CD8-positive, alpha-beta memory T cell (primary cell): ENCODE measurements at places on chromosomes 5 and 9. TPM values are rescaled to one million over a fixed set of nuclear protein-coding genes. Genes with fewer than 3 reads are reported as not detected.

GRCh38 chr9:111566234-111566633 is 33.2 kb downstream of the PTGR1 start:
- no peaks in the 10 kb centered on the region for H3K4me1 ChIP-seq
- no peak overlapping the region for H3K4me3 ChIP-seq
- no peaks in the 10 kb centered on the region for H3K36me3 ChIP-seq
- no peak for DNase-seq
- no peaks in the 10 kb centered on the region for H3K27me3 ChIP-seq

- no peaks in the 10 kb centered on the region for H3K36me3 ChIP-seq
- H3K4me3 ChIP-seq: no peak overlapping the region
- H3K27ac ChIP-seq: no peak overlapping the region
- H3K4me1 ChIP-seq: no peaks in the 10 kb centered on the region
- DNase-seq: no peak
These were observed 32.2 kb downstream of the NDUFS6 start for GRCh38 chr5:1833264-1834021.

GRCh38 chr5:61290791-61291210 is 41.3 kb upstream of the ZSWIM6 start:
- H3K4me1 ChIP-seq: no peaks in the 10 kb centered on the region
- no peaks in the 10 kb centered on the region for H3K36me3 ChIP-seq
- H3K4me3 ChIP-seq: no peak overlapping the region
- DNase-seq: no peak
- H3K27ac ChIP-seq: no peak overlapping the region
- H3K27me3 ChIP-seq: no peaks in the 10 kb centered on the region

DNA sequence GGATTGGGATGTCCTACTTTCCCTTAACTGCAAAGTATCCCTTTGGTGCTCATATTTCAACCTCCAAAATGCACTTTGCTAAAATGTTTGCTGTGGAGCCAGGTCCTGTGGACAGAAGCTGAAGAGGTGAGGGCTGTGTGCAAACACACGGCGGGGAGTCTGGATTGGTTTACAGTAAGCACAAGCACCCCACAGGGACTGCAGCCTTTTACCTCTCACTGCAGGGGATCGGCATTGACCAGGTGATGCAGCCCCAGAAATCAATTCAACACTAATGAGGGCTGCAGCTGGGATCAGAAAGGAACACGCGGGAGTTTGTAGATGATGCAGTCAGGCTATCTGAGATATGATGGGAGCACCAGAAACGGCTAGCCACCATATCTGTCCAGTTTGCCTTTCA is 450.9 kb downstream of the CCDC171 start:
- no peak overlapping the region for H3K27ac ChIP-seq
- no peaks in the 10 kb centered on the region for H3K27me3 ChIP-seq

- H3K27ac ChIP-seq: no peak overlapping the region
- no peak overlapping the region for H3K4me3 ChIP-seq
- no peak for DNase-seq
- H3K4me1 ChIP-seq: no peaks in the 10 kb centered on the region
- H3K27me3 ChIP-seq: peaks cover 6% of the 10 kb centered on the region
- H3K36me3 ChIP-seq: no peaks in the 10 kb centered on the region
These were observed 365.1 kb upstream of the CCNH start for GRCh38 chr5:87777877-87778276.

GRCh38 chr9:109245310-109245897 is 75.5 kb downstream of the EPB41L4B start:
- DNase-seq: no peak
- H3K27ac ChIP-seq: no peak overlapping the region
- H3K27me3 ChIP-seq: no peaks in the 10 kb centered on the region

DNA sequence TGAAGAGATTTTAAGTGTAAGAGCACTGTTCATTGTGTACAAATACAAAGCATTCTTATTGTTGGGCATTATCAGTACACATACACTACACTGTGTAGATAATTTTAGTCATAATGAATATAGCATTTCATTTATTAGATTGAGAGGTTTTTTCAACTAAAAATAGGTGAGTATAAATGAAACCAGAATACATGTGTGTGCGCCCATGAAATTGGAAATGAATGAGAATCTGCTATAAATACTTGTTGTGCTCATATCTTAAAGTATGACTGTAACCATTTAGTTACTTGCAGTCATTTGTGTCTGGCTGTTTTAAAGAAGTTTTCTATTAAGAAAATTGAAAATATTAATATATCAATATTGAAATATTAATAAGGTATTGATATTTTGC is 189.0 kb upstream of the MEF2C start:
- DNase-seq: no peak
- H3K4me3 ChIP-seq: no peak overlapping the region
- H3K4me1 ChIP-seq: no peaks in the 10 kb centered on the region
- no peak overlapping the region for H3K27ac ChIP-seq
- H3K36me3 ChIP-seq: no peaks in the 10 kb centered on the region

- H3K4me3 ChIP-seq: no peak overlapping the region
- H3K27me3 ChIP-seq: no peaks in the 10 kb centered on the region
- DNase-seq: no peak
- peaks cover 7% of the 10 kb centered on the region for H3K4me1 ChIP-seq
- H3K36me3 ChIP-seq: no peaks in the 10 kb centered on the region
- H3K27ac ChIP-seq: no peak overlapping the region
These were observed 117.1 kb downstream of the CMYA5 start for GRCh38 chr5:79806741-79807140.

DNA sequence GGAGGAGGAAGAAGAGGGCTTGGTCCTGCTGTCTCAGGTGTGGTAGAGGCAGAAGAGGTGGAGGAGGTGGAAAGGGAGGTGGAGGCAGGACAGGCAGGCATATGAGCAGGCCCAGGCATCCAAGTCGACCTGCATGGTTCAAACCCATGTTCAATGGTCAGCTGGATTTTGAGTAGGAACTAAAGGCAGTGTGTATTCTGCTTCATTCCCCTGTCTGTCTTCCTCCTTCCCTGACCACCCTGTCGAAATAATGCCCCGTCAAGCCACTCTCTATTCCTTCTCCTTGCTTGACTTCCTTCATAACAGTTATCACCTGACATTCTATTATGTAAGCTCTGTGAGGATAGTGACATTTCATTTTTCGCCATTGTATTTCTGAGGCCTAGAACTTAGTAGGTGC is 34.8 kb downstream of the ATP6V0E1 start:
- peaks cover 8% of the 10 kb centered on the region for H3K4me1 ChIP-seq
- no peaks in the 10 kb centered on the region for H3K27me3 ChIP-seq
- no peak overlapping the region for H3K27ac ChIP-seq
- no peak overlapping the region for H3K4me3 ChIP-seq

DNA sequence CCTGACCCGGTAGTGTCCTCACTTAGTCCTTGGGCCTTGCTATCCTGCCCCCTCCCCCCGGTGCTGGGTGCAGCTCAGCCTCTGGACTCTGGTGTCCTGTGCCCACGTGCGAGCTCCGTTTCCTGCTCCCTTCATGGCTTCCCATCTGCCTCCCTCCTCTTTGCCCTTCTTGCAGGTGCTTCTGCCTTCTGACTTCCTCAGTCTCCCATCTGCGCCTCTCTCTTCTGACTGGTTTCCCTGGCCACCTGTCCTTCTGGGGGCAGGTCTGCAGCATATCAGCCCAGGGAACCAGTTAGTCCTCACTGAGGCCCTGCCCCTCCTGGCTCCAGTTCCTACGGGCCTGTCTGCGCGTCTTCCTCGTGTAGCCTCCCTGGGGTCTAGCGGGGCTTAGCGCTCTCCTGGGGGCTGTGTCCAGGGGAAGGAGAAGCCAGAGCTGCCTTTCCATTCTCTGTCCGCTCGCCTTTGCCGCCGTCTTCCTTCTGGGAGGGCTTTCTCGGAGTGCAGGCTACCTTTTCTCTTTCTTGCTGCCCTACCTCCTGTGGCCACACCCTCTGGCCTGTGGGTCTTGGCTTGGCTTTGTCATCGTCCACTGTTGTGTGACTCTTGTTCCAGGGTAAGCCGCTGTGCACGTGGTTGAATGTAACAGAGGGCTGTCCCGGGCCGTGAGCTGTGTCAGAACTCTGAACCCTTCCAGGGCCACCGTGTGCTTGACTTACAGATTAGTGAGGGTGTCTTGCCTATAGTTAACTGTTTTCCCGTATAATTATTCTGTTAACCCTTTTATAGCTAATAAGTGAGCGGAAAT is 51.8 kb downstream of the EHMT1 start:
- H3K4me3 ChIP-seq: no peak overlapping the region
- H3K36me3 ChIP-seq: no peaks in the 10 kb centered on the region
- DNase-seq: no peak
- H3K4me1 ChIP-seq: peaks cover 19% of the 10 kb centered on the region

The SEMA5A gene
- not detected for total RNA-seq

The SPATA31A3 gene
- total RNA-seq: not detected

The PRXL2C gene
- total RNA-seq: 12.0 TPM

The GDA gene
- total RNA-seq: not detected

The JMY gene
- 7.6 TPM for total RNA-seq

The SMIM33 gene
- 0.11 TPM for total RNA-seq

The BARHL1 gene
- not detected for total RNA-seq

The FBXO10 gene
- total RNA-seq: 2.8 TPM

The FBP2 gene
- not detected for total RNA-seq

The ANKRD31 gene
- total RNA-seq: 0.64 TPM

The EIF4EBP3 gene
- 11.1 TPM for total RNA-seq

The ARHGEF39 gene
- total RNA-seq: 10.7 TPM
